ENCODE measurements at places on chromosomes 16 and 17. TPM values are rescaled to one million over a fixed set of nuclear protein-coding genes. Genes with fewer than 3 reads are reported as not detected.

Gene KRTAP2-1
- total RNA-seq = not detected

- H3K4me1 ChIP-seq = no peaks in the 10 kb centered on the region
- H3K27me3 ChIP-seq = peaks cover 15% of the 10 kb centered on the region
- H3K4me3 ChIP-seq = no peak overlapping the region
These were observed 70.8 kb downstream of the TMEM132E start for GRCh38 chr17:34650051-34650750.

Gene TXNL4B
- 20.1 TPM for total RNA-seq

Gene ADAM11
- 0.12 TPM for total RNA-seq

GRCh38 chr17:80646328-80646727 is 101.7 kb downstream of the RPTOR start:
- H3K4me3 ChIP-seq = no peak overlapping the region
- H3K36me3 ChIP-seq = peaks cover 19% of the 10 kb centered on the region
- no peaks in the 10 kb centered on the region for H3K27me3 ChIP-seq
- H3K27ac ChIP-seq = no peak overlapping the region

Gene RAPGEFL1
- total RNA-seq = 4.9 TPM

GRCh38 chr17:40074175-40074512 is 11.4 kb downstream of the THRA start:
- H3K36me3 ChIP-seq = no peaks in the 10 kb centered on the region
- H3K27ac ChIP-seq = no peak overlapping the region
- H3K4me3 ChIP-seq = no peak overlapping the region
- H3K4me1 ChIP-seq = peaks cover 30% of the 10 kb centered on the region

GRCh38 chr17:40123811-40124114 is 2.0 kb downstream of the MSL1 start:
- H3K27ac ChIP-seq = peak overlapping the region; percentile 93
- DNase-seq = no peak
- peaks cover 23% of the 10 kb centered on the region for H3K36me3 ChIP-seq
- H3K4me1 ChIP-seq = peaks cover 21% of the 10 kb centered on the region

DNA sequence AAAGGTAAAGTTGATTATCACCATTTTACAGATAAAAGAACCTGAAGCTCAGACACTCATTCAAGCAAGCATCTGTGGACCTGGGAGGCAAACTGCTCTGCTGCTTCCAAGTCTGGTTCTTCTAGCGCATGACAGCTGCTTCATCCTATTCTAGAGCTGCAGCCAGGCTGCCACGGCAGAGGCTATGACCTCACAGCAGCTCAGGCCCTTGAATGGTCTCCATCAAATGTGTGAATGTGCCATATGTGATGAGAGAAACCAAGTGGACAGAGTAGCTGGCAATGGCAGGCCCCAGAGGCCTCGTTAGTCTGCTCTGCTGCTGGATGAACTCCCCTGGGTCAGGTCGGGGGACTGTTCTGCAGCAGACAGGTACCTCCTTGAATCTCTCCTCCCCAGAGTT is 30.7 kb upstream of the FOXJ1 start:
- H3K4me3 ChIP-seq = no peak overlapping the region
- no peak for DNase-seq
- no peaks in the 10 kb centered on the region for H3K4me1 ChIP-seq

DNA sequence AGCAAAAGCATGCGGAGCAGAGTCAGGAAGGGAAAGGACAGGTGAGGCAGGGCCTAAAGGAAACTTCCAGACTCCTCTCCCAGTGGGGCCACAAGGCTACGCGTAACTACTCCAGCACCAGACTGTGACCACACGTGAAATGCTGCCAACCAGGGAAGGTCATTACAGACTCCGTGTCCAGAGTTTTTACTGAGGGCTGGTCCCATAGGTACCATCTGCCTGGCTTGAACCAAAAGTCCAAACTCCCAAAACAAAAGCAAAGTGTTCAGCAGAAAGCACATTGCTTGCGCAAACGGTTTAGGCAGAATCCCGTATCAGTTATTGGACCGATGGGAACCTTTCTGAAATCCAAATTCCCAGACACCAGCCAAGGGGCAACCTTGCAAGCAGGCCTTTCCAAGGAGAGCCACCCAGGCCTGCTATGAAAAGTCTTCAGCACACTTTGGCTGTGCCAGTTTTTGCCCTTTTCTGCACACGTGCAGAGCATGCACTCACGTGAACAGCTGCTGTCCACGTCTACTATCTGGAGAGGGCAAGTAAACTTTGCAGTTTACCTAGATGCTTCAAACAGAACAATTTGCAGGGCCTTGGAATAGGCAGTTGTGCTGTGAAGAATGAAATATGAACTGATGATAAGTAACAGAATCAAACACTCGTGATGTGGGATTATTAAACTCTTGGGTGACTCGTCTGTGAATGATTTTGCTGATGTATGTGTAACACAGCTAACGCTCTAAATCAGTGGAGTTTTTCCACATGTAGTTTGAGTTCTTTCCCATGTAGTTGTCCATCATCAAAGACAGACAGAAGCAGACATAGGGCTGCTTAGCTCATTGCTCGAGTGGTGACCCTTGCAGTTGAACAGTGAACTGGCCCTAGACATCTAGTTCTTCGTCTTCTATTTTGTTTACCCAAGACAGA is 58.1 kb upstream of the CRISPLD2 start:
- no peak overlapping the region for H3K27ac ChIP-seq
- no peak for DNase-seq
- H3K27me3 ChIP-seq = no peaks in the 10 kb centered on the region
- H3K4me3 ChIP-seq = no peak overlapping the region
- H3K36me3 ChIP-seq = peaks cover 45% of the 10 kb centered on the region

Gene TMEM238L
- not detected for total RNA-seq

Gene SLC16A3
- total RNA-seq = 97.4 TPM

Gene KRT39
- total RNA-seq = not detected

GRCh38 chr17:50350733-50351132 is 4.8 kb downstream of the XYLT2 start:
- no peak overlapping the region for H3K4me3 ChIP-seq
- H3K36me3 ChIP-seq = peaks cover 7% of the 10 kb centered on the region
- H3K27ac ChIP-seq = peak overlapping the region; percentile 6
- H3K4me1 ChIP-seq = peaks cover 33% of the 10 kb centered on the region
- DNase-seq = peak; percentile 2
- H3K27me3 ChIP-seq = no peaks in the 10 kb centered on the region

DNA sequence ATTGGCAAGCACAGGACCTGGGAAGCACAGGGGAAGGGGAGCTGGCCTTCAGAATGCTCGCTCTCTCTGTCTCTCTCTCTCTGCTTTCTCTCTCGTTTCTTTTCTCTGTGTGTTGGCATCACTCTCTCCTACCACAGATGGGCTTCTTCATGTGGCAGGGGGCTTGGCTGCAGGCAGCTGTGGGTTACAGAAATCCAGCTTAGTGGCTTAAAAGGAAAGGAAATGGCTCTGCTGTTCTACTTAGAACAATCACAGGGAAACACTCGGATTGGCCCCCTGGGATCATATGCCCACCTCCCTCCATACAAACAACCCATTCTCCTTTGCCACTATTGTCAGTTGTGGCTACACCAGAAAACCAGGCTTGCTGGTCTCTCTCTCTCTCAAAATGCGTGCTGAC is 20.4 kb downstream of the TBX2 start:
- DNase-seq = no peak
- no peak overlapping the region for H3K4me3 ChIP-seq
- peaks cover 22% of the 10 kb centered on the region for H3K27me3 ChIP-seq

DNA sequence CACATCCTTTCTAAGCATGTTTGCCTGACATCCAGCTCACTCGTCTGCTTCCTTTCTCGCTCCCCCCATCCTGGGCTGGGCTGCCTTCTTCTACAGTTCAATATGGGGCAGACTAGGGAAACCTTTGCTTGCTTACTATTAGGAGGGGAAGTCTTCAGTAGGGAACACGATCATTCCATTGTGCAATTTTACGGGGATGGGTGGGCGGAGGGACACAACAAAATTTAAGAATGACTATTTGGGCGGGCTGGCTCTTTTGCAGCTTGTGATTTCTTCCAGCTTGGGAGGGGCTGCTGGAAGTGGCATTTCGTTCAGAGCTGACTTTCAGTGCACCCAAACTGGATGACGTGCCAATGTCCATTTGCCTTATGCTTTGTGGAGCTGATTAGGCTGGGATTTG is 25.4 kb downstream of the PCTP start:
- H3K27ac ChIP-seq = no peak overlapping the region
- H3K36me3 ChIP-seq = peaks cover 31% of the 10 kb centered on the region
- H3K4me1 ChIP-seq = no peaks in the 10 kb centered on the region
- DNase-seq = no peak

Gene LGALS9B
- not detected for total RNA-seq

Gene CCL7
- total RNA-seq = not detected

Gene CLEC3A
- total RNA-seq = not detected

Gene SLFN14
- total RNA-seq = not detected

Gene TSC2
- total RNA-seq = 56.6 TPM

Gene RDM1
- total RNA-seq = 10.6 TPM

- H3K27me3 ChIP-seq = no peaks in the 10 kb centered on the region
- no peak for DNase-seq
- H3K27ac ChIP-seq = no peak overlapping the region
- no peak overlapping the region for H3K4me3 ChIP-seq
These were observed 2.7 kb downstream of the ALDOC start for GRCh38 chr17:28573966-28574480.

DNA sequence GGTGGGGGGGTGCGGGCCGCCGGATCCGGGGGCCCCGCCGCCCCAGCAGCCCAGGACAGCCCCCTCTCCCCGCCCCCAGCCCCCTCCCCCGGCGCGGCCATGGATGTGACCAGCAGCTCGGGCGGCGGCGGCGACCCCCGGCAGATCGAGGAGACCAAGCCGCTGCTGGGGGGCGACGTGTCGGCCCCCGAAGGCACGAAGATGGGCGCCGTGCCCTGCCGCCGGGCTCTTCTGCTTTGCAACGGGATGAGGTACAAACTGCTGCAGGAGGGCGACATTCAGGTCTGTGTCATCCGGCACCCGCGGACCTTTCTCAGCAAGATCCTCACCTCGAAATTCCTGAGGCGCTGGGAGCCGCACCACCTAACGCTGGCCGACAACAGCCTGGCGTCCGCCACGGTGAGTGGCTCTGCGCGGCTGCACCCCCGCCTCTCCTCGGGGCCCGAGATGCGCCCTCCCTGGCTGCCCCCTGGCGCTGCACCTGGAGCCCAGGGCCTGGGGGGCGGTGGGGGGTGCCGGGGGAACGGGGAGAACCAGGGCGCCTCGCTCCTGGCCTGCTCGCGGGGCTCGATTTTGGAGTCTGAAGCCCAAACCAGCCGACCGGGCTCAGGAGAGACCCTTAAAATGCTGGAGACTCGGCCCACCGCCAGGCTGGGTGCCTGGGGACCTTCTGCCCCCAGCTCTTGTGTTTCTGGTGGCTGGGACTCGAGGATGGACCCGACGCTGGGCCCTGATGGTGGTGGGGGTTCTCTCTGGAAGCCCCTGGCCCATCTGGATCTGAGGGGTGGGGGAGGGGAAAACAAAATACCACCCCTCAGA is 744 bp downstream of the CMIP start:
- peak overlapping the region; percentile 89 for H3K4me3 ChIP-seq
- peak overlapping the region; percentile 76 for H3K27ac ChIP-seq
- H3K27me3 ChIP-seq = no peaks in the 10 kb centered on the region

GRCh38 chr17:69945698-69946185 is 129.3 kb upstream of the KCNJ16 start:
- H3K4me3 ChIP-seq = no peak overlapping the region
- no peaks in the 10 kb centered on the region for H3K4me1 ChIP-seq
- no peaks in the 10 kb centered on the region for H3K27me3 ChIP-seq
- no peak overlapping the region for H3K27ac ChIP-seq

GRCh38 chr17:60641810-60642220 is 35.8 kb upstream of the BCAS3 start:
- peaks cover 1% of the 10 kb centered on the region for H3K36me3 ChIP-seq
- no peak overlapping the region for H3K4me3 ChIP-seq
- peak; percentile 64 for DNase-seq
- H3K27ac ChIP-seq = no peak overlapping the region

Gene CA4
- total RNA-seq = not detected

Gene TP53TG3F
- total RNA-seq = not detected

- no peaks in the 10 kb centered on the region for H3K4me1 ChIP-seq
- DNase-seq = no peak
- H3K27me3 ChIP-seq = no peaks in the 10 kb centered on the region
- no peak overlapping the region for H3K27ac ChIP-seq
These were observed 89.8 kb upstream of the ZNF750 start for GRCh38 chr17:82929676-82930042.

- H3K27ac ChIP-seq = no peak overlapping the region
- no peaks in the 10 kb centered on the region for H3K27me3 ChIP-seq
These were observed 92.8 kb downstream of the AMFR start for GRCh38 chr16:56332464-56333079.

DNA sequence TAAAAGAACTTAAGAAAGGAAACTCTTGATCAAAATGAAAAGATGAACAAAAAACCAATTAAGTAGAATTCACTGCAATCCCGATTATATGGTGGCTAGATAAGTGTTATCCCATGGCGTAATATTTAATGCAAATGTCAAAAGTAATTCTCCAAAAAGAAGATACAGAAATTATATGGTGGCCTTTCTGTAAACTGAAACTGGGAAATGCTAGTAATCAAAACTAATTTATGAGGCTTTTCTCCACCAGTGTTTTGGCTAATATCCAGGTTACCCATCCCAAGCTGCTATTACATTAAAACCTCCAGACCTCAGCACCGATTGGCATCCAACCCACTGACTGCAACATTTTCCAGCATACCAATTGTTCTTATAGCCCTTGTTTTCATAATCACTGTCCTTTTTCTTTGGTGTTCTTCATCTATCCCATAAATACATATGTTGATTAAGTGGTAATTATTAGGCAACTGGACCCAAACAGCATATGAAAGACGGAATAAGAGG is 77.2 kb upstream of the TNRC6A start:
- no peak overlapping the region for H3K27ac ChIP-seq
- no peak for DNase-seq
- no peaks in the 10 kb centered on the region for H3K4me1 ChIP-seq
- no peak overlapping the region for H3K4me3 ChIP-seq
- H3K36me3 ChIP-seq = no peaks in the 10 kb centered on the region

DNA sequence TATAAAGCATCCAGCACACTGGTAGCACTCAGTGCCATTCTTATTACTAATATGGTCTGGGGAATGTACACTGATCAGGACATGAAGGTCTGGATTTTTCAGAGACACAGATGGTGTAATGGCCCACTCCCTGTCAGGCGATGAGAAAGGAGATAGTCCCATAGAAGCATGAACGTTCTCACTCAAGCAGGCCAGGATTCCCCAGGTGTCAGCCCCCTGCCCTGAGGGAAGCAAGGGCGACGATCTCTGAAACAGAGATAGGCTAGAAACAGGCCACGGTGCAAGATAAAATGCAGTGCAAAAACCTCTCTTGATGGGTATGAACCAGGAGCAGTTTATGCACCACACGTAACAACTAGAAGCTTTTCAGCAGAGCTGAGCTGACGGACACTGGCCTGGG is 10.6 kb downstream of the PRPSAP1 start:
- DNase-seq = no peak
- no peak overlapping the region for H3K4me3 ChIP-seq
- H3K27ac ChIP-seq = no peak overlapping the region
- peaks cover 24% of the 10 kb centered on the region for H3K36me3 ChIP-seq
- no peaks in the 10 kb centered on the region for H3K4me1 ChIP-seq
- no peaks in the 10 kb centered on the region for H3K27me3 ChIP-seq

GRCh38 chr16:745739-746138 is 4.9 kb upstream of the CIAO3 start:
- no peaks in the 10 kb centered on the region for H3K36me3 ChIP-seq
- no peak overlapping the region for H3K4me3 ChIP-seq
- peaks cover 3% of the 10 kb centered on the region for H3K4me1 ChIP-seq
- H3K27ac ChIP-seq = no peak overlapping the region
- DNase-seq = no peak

- H3K4me1 ChIP-seq = peaks cover 13% of the 10 kb centered on the region
- H3K27ac ChIP-seq = no peak overlapping the region
- DNase-seq = no peak
- H3K27me3 ChIP-seq = no peaks in the 10 kb centered on the region
These were observed 4.1 kb upstream of the SLC38A10 start for GRCh38 chr17:81298991-81299738.

GRCh38 chr17:27356091-27356705 is 62.3 kb downstream of the WSB1 start:
- no peaks in the 10 kb centered on the region for H3K27me3 ChIP-seq
- no peak overlapping the region for H3K4me3 ChIP-seq
- H3K36me3 ChIP-seq = no peaks in the 10 kb centered on the region
- peaks cover 30% of the 10 kb centered on the region for H3K4me1 ChIP-seq
- H3K27ac ChIP-seq = no peak overlapping the region

Data from activated CD4-positive, alpha-beta memory T cell treated with anti-CD3 and anti-CD28 coated beads for 36 hours (primary cell).